ENCODE measurements at places on chromosomes 11 and 22. TPM values are rescaled to one million over a fixed set of nuclear protein-coding genes. Genes with fewer than 3 reads are reported as not detected.

Gene SYNGR1
- polyA plus RNA-seq = 32.5 TPM

Gene GNAZ
- 1.6 TPM for polyA plus RNA-seq

Gene TUBA8
- polyA plus RNA-seq = 0.89 TPM

Gene LDLRAD3
- polyA plus RNA-seq = 5.1 TPM

Gene CDC42EP2
- 4.4 TPM for polyA plus RNA-seq

Gene KCTD14
- 0.84 TPM for polyA plus RNA-seq

Gene OR8D1
- polyA plus RNA-seq = not detected

Gene MAPK8IP1
- 0.77 TPM for polyA plus RNA-seq

Gene PRSS23
- 5.3 TPM for polyA plus RNA-seq

Gene SLC25A18
- 0.08 TPM for polyA plus RNA-seq

Gene FBLN1
- polyA plus RNA-seq = 18.8 TPM

Gene SLC22A9
- polyA plus RNA-seq = not detected

Gene KREMEN1
- polyA plus RNA-seq = 29.1 TPM

Gene MCHR1
- 0.01 TPM for polyA plus RNA-seq

Gene TIGD3
- 0.10 TPM for polyA plus RNA-seq

Gene NFRKB
- 8.6 TPM for polyA plus RNA-seq

Gene TAGLN
- polyA plus RNA-seq = 1,217 TPM

Gene GGT5
- polyA plus RNA-seq = 7.1 TPM

Gene SC5D
- 40.6 TPM for polyA plus RNA-seq

Gene FXYD6
- polyA plus RNA-seq = 3.4 TPM

All from esophagus (tissue), 2 donors.